ENCODE measurements at places on chromosomes 5 and 9.

DNA sequence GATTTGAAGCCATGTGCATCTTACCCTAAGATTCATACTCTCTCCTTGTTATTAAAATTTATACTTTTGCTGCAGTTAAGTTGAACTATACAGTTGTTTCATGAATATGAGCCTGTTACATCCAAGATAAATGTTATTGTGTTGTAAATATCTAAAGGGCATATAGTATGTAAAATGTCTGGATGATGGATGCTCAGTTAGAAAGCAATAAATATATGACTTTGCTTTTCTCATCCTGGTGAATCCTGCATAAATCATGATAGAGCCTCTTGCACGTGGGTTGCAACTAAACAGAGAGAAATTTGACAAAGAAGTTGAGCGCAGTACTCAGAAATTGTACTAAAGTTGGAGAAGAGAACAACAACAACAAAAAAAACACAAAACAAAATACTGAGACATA is 99.5 kb downstream of the PRDM9 start:
- DNase-seq, result no peak

- no peak for DNase-seq
Observed at GRCh38 chr5:126052120-126052519, 371.1 kb upstream of the GRAMD2B start.

DNA sequence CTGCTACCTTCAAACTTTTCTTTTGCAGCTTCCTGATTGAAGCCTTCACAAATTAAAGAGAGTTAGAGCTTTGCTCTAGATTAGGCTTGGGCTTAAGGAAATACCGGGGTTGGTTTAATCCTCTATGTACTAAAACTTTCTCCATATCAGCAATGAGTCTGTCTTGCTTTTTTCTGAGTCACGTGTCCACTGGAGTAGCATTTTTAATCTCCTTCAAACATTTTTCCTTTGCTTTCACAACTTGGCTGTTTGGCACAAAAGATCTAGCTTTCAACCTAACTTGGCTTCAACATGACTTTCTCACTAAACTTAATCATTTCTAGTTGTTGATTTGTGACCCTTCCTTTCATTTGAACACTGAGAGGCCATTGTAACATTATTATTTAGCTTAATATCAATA is 261.6 kb downstream of the PLK2 start:
- DNase-seq, result no peak

DNA sequence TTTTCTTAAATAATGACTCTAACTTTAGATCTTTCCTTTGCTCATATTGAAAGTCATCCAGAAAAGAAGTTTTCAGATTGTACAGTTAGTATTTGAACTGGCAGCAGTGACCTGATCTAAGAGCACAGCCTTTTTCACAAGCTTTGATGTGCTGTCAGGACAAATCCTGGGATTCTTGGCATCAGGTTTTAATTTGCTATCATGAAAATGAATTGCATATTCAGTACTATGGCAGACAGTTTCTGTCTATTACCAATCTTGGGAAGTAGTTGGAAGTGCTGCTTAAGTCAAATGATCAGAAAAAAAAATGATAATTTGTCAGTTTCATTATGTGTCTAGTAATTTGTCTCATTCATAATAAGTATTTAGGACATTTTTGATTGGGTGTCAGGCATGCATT is 925.6 kb upstream of the ARRDC3 start:
- no peak for DNase-seq

GRCh38 chr5:56564541-56565282 is 250.6 kb upstream of the MAP3K1 start:
- DNase-seq, result no peak

GRCh38 chr9:136665111-136665703 is 2.5 kb downstream of the EGFL7 start:
- DNase-seq, result no peak

DNA sequence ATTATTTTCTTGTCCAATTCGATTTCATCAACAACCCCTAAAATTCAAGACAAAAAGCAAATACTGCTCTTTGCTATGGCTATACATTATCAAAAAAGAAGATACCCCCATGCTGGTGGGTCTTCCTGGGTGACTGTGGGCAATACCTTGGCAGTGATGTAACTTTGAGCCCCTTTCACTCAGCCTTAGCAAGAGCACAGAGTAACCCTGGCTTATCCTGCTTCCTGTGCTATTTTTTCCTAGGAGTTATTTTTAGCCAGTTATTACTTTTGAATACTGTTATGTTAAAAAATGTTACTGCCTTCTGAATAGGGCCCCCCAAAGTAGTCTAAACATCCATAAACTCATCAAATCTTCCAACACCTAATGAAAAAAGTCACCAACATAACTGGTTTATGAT is 145.6 kb upstream of the TSLP start:
- DNase-seq, result no peak

- DNase-seq, result no peak
Observed at GRCh38 chr5:179772351-179772750, 21.4 kb upstream of the LTC4S start.

DNA sequence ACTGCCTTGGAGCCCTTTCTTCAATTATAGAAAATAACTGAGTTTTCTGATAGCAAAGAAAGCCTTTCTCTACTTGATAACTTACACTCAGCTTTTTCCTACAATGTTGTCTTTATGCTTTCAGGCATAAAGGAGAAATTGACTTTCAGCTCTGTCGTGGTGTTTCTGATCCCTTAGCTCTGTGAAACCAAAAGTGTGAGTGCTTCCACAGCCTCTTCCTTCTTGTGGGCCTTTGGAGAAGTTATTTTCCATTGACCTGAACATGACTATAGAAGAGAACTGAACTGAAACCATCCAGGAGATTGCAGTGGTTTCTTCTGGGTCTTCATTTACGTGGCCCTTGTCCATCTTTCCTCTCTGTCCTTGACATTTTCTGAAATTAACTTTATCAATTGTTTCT is 59.5 kb upstream of the EQTN start:
- no peak for DNase-seq

DNA sequence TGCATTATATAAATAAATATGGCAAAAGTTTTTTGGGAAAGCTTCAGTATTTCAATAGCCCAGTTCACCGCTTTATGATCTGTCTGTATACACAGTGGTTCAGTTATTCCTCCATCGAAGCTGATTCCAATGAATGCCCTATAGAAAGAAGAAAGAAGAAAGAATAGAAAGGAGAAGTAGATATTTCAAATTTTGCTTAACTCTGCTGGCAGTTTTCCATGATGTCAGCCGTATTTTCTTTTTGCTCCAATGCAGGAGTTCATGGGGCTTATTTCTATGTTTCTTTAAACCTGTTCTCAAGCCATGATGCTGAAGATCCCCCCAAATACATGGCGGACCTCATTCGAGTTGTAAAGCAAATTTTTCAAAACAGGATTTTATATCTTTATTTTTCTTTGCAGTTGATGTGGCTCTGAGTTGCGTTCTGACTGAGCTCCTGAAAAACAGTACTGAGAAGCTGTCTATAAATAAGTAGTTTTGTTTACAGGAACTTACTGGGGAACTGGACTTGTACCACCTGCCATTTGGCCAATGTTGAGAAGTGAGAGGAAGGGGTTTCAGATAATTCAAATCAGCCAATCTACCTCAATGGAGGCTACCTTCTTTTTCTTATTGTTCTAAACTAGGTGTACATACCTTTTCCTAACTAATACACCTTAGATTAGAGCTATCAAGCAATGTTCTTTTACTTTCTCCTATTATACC is 418.5 kb upstream of the MEF2C start:
- DNase-seq, result no peak

Measured in CD4-positive, alpha-beta T cell treated with Interleukin-17A for 1 hour (primary cell).